ENCODE measurements at places on chromosomes 5 and 9.

DNA sequence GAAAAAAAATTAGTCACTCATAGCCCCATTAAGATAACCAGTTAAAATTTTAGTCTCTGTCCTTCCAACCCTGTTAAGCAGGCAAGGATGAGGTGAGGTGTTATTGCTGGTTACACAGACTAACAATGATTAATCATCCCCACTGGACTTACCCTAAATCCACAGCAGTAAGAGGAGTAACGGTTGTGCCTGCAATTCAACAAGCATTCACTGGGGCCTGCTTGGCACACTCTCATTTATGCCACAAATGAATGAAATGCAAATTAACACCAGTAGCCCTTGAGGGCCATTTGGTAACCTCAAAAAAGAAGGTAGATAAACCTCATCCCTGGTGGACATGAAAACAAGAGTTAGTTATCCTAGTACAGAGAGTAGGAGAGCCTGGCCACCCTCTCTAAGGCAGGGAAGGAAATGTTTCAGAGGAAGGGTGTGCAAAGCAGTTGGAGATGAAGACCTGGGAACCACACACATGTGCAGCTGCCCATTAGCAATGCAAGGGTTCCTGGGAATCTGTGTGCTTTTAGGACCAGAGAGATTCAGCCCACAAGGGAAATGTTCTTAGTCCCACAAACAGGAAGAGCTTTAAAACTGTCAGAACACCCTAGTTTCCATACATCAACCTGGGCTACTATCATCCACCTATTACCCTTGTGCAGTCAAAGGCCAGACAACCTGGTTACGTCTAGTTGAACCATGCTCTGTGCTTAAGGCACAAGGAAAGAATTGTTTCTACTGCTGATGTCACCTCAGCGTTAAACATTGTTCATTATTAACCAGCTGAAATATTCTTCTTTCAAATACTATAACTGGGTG, 7.7 kb downstream of the LHFPL2 start:
- DNase-seq, result no peak

DNA sequence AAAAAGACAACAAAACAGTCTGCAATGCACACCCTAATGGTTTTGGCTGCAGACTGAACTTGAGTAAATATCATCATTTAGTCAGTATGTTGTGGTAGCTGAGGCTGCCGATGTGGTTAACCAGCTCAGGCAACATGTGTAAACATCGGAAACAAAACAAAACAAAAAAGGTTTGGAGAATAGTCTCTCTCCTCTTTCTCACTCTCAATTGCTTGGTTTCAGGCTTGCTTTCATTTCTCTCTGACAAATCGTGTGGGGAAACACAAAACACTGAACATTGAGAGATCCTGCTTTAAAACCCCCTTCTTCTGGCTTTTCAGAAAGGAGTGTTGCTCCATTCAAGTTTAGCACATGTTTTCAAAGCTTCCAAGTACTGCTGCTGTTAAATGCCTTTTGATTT, 453.3 kb downstream of the BNC2 start:
- DNase-seq, result no peak

DNA sequence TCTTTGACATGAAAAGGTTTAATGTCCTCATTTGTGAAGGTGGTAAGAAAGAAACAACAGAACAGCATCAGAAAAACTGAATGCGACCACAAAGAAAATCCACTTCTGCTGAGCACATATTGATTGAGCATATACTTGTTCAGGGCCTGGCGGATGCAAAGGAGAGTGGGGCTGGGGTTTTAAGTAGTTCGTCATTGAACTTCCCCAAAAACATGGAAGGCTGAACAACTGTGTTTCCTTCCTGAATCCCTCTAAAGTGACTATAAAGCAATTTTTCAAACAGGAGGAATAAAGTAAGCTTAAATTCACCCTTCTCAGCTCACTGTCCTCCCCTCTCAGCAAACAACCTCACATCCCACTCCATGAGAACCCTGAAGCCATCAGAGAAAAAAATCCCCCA, 262.9 kb downstream of the AGTPBP1 start:
- DNase-seq, result no peak

- DNase-seq, result no peak
These were observed 139.8 kb downstream of the MPDZ start for GRCh38 chr9:13139641-13140171.

- DNase-seq, result no peak
These were observed 250.4 kb upstream of the GRAMD2B start for GRCh38 chr5:126172812-126173211.

DNA sequence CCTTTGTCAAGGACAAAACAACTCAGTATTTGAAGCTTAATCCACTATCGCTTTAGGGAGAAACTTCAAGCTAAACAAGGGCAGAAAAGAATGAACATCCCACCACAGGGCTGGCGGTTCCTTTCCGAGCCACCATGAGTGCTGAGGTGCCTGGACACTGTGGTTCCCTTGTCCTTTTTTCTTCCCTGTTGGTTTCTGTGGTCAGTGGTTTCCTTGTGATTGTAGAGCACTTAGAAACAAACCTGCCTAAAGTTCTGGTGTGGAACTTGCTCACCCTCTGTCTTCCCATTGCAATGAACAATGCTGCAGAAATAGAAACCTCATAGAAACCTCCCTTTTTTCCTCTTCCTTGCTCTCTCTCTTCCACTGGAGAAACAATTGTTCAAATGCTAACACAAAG, 79.3 kb upstream of the TBC1D2 start:
- no peak for DNase-seq

DNA sequence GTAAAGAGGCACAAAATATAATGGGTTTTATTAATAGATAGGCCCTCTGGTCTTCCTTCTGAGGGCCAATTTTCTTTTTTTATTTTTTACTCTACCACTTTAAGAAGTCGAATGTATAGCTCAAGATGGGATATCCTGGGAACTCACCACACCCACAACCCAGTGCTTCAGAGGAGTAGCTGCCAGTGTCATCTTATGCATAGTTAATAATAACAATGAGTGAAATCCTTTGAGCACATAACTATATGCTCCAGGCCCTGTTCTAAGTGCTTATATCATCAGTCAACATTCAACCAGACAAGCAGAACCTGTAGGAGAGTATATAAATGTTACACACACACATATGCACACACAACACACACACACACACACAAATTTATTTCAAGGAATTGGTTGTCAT, 150.3 kb upstream of the ACTBL2 start:
- no peak for DNase-seq

- DNase-seq, result no peak
These were observed 2.7 kb upstream of the TMEM267 start for GRCh38 chr5:43486353-43486752.

- DNase-seq, result no peak
These were observed 62.4 kb upstream of the GOLGA1 start for GRCh38 chr9:125003332-125003731.

DNA sequence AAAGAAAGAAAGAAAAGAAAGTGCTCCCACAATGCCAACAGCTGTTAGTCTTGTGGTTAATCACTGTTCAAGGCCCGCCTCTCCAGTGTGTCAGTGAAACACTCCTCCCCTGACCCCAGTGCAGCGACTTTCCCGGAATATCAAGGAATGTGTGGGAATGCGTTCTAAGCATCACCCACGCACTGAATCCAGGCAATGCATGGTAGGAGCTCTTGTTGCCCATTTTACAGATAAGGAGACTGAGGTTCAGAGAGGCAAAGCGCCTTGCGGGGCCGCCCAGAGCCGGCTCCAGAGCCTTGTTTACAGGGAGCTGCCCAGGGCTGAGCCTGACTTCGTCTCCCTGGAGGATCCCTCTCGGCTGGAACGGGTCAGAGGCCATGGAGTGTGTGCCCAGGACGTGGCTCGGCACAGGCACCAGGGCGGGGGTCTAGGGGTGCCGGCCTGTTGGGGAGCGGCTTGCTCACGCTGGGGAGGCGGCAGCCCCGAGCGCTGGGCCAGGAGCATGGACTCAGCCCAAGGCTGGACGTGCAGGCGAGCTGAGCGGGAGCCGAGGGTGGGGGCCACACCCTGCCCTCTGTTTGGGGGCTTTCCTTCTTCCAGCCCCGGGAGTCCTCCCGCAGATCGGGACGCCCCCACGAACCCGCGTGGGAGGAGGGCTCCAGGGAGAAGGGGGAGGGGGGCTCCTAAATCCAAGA, 823 bp downstream of the ST6GALNAC6 start:
- no peak for DNase-seq

DNA sequence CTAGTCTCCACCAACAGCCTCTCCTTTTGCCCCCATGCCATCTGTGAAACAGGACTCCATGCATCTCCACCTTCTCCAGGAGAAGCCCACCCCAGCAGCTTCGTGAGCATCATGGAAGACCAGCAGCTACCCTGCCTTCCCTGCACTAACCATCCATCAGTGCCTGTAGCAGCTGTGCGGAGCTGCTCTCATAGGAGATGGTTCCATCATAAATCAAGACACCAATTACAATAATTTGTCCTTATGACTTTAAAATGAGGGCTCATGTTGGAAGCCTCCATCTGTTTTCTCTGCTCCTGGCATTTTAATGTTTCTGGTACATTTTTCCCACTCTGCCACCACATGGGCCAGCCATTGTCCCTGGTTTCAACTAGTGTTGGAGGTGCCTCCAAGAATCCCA, 69.9 kb downstream of the FGF1 start:
- no peak for DNase-seq

GRCh38 chr5:156534906-156535485, 208.0 kb downstream of the SGCD start:
- no peak for DNase-seq

DNA sequence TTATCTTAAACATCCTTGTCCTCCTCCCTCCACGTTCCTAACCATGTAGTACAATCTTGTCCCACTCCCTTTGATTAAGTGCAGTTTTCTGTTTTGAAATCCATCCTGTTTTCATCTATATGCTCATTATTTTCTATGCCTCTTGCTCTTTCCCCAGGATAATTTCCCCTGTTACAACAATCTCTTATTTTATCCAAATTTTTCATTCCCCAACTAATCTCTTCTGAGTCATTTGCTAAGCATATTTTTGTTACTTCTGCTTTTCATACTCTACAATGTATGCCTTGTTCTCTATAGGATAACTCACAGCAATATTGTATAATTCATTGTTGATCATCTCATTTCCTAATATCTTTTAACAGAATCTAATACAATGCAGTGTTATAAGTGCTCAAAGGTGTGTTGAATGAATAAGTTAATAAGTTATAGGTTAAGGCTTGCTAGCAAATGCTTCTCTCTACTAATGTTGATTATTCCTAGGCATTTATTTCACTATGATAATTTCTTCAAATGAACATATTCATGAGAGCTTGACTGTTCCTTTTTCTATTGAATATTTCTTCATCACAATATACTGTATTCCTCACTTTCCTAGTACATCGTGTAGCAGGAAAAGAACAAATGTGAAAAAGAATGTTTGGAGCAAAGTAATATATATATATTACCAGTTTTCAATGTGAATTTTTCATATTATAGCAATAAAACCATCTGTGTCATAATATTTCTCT, 1.5 kb downstream of the OMD start:
- no peak for DNase-seq

DNA sequence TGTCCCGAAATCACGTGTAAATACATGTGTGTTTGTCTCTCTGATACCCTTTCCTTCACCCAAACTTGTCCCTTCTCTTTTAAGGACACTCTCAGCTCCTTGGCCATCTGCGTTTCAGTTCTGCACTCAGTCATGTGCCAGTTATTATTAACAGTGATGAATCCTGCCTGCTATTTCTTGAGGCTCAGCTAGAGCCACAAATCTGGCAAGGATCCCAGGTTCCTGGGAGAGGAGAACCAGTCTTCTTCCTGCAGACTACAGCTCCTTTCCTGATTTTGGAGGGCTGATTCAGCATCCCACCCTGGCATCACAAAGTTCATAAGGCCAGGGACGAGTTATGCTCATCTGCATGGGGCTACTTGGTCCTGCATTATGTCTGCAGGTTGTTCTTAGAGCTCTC, 5.6 kb downstream of the MAMDC2 start:
- DNase-seq, result no peak

DNA sequence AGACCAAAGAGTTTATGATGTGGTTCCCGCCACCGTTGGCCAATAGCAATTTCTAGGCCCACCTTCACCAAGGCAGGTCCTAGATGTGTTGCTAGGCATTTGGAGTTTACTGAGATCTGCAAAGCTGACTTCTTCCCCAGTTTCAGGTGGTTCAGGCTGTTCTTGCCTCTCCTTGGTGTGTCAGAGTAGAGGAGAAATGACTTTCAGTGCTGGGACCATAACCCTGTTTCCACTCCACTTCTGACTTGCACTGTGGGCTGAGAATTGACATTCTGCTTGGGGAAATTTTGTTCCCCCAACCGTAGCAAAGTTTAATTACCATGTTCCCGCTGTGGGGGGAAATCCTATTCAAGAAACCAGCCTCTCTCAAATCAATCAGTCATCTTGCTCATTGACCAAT, 128.0 kb upstream of the GABRP start:
- no peak for DNase-seq

DNA sequence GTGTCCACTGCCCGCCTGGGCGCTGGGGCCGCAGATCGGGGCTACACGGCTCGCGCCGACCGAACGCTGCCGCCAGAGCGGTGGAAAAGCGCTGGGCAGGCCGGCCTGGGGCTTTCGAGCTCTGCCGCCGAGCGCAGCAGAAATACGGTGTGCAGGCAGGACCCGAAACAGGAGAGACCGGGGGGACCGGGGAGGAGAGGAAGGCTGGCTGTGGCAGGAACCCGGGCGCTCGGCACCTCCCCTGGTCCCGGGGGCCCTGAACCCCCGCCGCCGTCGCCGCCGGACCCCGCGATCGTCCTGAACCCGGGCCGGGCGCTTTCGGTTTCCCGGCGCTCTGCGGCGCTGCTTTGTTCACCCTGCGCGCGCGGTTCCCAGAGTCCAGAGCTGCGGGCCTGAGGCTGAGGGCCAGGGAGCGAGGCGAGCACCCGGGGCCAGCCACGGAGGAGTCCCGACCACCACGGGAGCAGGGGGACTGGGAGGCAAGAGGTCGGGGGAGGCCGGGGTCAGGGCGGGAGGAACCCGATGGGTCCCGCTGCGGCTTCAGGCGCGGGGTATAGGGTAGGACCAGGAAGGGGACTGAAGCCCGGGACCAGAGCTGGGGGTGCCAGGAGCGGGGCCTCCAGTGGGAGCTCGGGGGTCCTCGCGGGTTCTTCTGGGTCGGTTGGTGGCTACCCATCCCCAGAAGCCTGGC, 12.0 kb downstream of the IRX2 start:
- DNase-seq, result no peak

GRCh38 chr9:91899219-91899563, 50.8 kb downstream of the ROR2 start:
- DNase-seq, result no peak

DNA sequence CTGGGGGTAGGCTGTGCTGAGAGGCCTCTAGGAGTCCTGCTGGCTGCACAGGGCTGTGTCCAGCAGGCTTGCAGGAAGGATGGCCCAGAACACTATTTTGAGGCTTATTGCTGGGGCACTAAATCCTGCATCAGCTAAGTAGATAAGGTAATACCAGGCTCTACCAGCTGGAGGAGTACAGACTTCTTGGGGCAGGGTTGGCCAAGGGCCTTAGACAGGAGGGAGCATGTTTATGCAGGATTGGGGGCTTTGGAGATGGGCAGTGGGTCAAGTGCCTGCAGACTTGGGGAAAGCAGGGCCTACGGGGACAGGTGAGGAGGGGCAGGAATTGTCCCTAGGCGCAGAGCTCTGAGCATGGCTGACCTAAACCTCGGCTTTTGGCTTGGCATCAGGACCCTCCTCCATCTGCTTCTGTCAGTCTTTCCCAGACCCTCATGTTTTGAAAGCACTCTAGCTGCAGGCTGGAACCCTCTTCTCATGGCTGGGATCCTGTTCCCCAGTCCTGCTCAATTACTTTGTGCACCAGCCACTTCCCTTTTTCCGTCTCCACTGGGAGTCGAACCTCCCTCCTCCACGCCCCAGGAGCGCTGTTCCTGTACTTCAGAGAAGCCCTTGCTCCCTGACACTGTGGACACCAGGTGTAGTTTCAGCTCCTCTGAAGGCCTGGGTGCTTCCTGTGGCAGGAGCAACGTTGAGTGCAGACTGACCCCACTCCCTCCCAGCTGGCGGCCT, 61.0 kb upstream of the SPTLC1 start:
- DNase-seq, result no peak

GRCh38 chr9:2630158-2630557, 8.6 kb downstream of the VLDLR start:
- no peak for DNase-seq
